ENCODE measurements at places on chromosomes 11 and 22.

- peak; percentile 93 for DNase-seq
Measured at GRCh38 chr11:119584193-119585042, 144.6 kb downstream of the NECTIN1 start.

- DNase-seq: no peak
Measured at GRCh38 chr11:45663486-45664375, 1.7 kb downstream of the CHST1 start.

DNA sequence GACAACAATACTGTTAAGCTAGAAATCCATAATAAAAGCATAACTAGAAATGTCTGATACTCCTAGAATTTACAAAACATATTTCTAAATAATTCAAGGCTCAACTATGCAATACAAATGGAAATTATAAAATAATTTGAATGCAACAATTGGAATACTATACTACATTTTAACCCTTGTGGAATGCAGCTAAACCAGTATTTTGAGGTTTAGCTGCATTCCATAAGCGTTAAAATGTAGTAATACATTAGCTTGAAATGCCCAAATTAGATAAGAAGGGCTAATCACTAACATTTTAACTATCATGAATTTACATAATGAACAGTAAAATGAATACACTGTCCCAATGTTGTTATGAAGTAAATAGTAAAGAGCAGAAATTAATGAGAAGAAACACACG, 617.2 kb upstream of the CHORDC1 start:
- DNase-seq: no peak

DNA sequence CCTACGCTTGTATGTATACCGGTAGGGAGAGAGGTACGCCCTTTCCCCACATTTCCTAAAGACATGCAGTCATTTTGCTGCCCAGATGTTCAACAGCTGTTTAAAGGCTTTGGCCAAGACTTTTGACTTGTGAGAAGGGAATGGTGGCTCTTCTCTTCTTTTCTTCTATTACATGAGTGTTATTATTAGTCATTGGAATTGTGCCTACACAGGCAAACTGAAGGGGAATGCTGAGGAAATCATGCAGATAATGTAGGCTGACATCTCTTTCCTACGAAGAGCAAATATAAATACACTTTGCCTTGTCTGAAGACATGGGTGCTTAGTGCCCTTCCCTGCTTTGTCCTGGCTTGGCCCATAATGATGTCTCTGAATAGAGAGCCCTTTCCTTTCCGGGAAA, 194.3 kb upstream of the NARS2 start:
- no peak for DNase-seq

GRCh38 chr11:122559734-122560382, 95.7 kb upstream of the UBASH3B start:
- DNase-seq: peak; percentile 95

- DNase-seq: no peak
Measured at GRCh38 chr11:9716275-9717039, 52.6 kb downstream of the SWAP70 start.

DNA sequence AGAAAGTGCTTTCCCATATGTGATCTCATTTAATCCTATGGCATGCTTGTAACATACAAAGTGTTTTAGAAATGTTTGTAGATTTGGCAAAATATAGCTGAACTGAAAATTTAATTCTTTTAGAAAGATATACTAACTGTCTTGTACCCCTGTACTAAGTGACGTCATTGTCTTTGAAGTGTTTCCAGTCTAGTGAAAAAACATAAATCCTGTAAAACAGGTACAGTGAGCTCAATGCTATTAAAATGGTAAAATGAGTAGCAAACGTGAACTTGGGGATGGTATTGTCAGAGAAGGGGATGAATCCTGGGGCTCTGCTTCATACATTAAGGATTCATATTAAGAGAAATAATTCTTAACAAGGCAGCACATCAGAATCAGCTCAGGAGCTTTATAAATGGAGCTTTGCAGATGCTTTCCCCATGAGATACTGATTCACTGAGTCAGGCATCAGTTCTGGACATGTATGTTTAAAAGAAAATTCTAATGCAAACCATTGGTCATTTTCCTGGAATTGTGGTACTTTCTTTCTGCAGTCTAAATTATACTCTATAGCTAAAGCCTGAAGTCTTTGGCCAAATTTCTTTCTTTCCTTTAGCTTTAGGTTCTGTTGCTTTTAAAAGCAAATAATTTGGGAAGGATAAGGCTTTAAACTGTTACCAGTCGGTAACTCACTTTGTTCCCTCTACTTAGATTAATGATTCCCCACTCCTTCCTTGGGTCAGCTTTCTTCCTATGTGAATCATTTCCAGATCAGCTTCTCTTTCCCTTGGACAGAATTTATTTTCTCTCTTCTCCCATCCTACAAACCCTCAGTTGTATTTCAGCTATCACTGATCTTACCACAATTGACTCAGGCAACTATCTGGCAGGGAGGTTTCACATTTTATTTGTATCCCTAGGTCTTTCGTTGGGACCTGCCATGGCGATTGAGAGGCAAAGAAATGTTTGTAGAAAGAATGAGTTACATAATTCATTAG, 57.5 kb upstream of the DDI1 start:
- no peak for DNase-seq

DNA sequence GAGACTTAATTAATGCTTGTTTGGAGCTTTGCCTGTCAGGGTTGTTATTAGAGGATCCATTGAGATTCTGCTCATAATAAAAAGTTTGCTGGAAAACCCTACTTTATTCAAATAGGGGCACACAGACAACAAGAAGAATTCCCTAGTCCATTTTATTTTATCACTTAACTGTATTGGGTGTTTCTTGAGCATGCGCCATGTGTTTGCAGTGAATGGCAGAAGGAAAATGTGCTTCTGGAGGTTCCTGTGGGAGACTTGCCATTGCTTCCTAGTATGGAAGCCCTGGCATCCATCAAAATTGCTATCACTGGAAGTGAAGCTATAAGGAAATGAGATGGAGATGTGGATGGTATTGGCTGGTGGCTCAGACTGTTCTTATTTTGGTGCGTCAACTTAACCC, 106.6 kb upstream of the GALNT18 start:
- no peak for DNase-seq

GRCh38 chr11:19652623-19653375, 59.8 kb upstream of the NAV2 start:
- no peak for DNase-seq

- no peak for DNase-seq
Measured at GRCh38 chr11:65958291-65958690, 3.2 kb upstream of the SART1 start.

DNA sequence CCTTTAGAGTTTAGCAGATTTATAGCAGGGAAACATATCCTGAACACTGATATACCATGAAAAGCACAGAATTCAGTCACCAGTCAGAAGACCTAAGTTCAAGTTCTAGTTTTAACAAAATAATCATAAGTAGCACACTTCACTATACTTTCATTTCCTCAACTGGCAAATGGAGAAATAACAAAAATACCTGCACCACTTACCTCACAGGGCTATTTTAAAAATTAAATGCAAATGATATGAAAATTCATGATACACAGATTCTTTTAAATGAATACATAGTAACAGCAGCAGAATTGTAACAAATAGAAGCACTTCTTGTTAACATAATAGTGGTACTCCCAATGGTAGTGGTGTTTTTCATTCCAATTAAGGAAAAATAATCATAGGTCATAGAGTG, 139.0 kb downstream of the FCHSD2 start:
- DNase-seq: no peak

DNA sequence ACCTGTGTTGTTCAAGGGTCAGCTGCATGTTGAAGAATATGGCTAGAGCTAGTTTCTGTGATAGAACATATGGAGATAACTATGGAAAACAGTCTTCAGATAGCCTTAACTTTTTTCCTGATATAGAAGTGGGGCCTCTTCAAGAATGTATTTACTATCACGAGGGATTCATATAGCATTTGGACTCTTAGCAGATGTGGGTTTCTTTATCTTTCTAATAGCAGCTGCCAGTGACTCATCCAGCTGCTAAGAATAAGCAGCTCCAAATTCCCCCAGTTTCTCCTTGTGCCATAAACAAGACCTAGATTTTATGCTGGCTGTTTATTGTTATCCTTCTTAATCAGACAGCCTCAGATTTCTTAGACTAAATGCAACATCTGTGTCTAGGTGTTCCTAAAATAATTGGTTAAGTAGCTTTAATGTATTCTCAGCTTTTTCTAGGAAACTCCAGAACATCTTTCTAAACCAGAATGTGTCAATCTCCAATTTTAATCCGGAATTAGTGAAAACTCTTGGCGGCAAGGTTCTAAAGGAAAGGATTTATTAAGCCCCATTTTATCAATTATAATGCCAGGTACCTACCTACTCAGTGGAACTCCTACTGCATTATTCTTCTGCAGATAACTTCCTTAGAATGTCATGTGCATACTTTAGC, 119.8 kb downstream of the CSTPP1 start:
- DNase-seq: no peak

- DNase-seq: no peak
Measured at GRCh38 chr22:32665676-32666075, 135.8 kb upstream of the TIMP3 start.

GRCh38 chr11:132240374-132240773, 870.0 kb downstream of the NTM start:
- no peak for DNase-seq
